DMS153 (cell line): ENCODE measurements at places on chromosomes 12 and 14.

DNA sequence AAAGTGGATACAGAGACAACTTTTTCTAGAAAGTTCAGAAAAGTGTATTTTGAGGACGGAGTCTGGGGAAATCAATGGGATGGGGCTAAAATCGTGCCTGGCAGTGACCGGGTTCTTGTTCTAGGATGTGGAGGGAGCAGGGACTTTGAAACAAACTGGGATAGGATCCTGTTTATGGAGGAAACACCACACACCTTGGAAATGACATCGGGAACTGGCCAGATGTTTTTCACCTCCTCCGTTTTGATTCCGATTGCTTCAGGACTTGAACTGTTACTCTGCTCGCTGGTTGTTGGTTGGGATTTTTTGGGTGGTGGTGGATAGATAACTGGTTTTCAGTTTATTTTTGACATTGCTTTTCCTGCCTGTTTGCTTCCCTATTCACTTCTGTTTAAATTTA, 506 bp downstream of the EMP1 start:
- no peak for DNase-seq

DNA sequence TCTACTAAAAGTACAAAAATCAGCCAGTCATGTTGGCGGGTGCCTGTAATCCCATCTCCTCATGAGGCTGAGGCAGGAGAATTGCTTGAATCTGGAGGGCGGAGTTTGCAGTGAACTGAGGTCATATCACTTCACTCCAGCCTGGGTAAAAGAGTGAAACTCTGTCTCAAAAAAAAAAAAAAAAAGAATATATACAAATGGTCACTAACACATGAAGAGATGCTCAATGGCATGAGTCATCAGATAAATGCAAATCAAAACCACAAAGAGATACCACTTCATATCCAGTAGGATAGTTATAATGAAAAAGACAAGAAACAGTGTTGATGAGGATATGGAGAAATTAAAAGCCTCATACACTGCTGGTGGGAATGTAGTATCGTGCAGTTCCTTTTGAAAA, 33.6 kb upstream of the METAP2 start:
- DNase-seq: no peak

DNA sequence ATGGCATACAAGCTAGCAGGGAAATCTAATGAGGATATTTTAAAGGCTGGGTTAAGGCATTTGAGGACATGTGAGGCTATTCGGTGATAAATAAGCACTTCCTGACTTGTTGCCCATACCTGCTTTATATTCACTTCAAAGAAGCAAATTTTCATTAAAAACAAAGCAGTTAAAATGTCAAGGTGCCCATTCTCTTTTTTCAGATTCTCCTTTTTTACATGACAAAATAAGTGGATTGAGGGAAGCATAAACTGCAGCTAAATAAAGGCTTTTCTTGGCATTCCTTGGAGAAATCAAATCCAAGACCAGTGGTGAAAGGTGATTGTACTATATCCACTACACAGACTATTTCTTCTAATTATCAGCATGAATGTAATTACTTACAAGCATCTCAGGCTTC, 166.9 kb downstream of the PTCSC3 start:
- no peak for DNase-seq

- DNase-seq: no peak
Measured at GRCh38 chr14:100885196-100885595, 18.3 kb downstream of the RTL1 start.

DNA sequence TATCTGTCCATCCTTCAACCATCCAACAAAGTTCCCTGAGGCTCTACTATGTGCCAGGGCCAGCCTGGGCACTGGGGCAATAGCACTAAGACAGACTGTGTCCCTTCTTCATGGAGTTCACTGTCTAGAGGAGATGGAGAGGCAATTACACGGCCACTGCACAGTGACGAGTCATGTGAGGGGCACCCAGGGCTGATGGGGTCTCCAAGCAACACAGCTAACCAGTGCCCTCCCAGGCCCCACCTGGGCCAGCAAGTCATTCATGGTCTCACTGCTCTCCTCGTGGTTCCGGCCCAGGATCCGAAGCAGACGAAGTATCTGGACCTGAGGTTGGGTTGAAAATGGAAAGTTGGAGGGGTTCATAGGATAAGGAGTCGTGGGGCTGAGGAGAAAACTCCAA, 2.7 kb downstream of the AP1G2 start:
- no peak for DNase-seq

- DNase-seq: no peak
Measured at GRCh38 chr12:107736914-107737313, 24.0 kb downstream of the PRDM4 start.

- DNase-seq: no peak
Measured at GRCh38 chr14:99347561-99347960, 75.6 kb upstream of the BCL11B start.

- DNase-seq: no peak
Measured at GRCh38 chr14:23128969-23129758, 10.1 kb upstream of the CEBPE start.

GRCh38 chr12:100554608-100555077, 18.8 kb upstream of the GAS2L3 start:
- peak; percentile 12 for DNase-seq

DNA sequence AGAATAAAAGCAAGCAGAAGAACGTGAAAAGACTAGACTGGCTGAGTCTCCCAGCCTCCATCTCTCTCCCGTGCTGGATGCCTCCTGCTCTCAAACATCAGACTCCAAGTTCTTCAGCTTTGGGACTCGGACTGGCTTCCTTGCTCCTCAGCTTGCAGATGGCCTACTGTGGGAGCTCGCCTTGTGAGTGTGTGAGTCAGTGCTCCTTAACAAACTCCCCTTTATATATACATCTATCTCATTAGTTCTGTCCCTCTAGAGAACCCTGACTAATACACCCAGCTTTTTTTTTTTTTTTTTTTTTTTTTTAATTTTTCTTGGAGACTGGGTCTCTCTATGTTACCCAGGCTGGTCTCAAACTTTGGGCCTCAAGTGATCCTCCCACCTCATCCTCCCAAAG, 46.9 kb downstream of the ACTN1 start:
- no peak for DNase-seq

DNA sequence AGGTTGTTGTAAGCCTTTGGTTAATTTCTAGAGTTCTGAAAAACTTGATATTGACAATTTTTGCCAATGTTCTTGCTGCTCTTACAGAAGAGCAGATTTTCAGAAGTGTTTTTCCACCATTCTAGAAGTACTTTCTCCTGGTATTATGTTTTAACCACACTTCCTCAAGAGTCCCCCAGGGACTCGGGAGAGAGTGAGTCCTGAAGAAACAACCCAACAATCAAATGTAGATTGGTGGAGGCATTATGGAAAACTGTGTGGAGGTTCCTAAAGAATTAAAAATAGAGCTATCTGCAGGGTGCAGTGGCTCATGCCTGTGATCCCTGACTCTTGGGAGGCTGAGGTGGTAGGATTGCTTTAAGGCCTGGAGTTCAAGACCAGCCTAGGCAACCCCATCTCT, 26.7 kb downstream of the OR10P1 start:
- no peak for DNase-seq

GRCh38 chr12:3697311-3697870, 55.5 kb downstream of the CRACR2A start:
- DNase-seq: no peak

DNA sequence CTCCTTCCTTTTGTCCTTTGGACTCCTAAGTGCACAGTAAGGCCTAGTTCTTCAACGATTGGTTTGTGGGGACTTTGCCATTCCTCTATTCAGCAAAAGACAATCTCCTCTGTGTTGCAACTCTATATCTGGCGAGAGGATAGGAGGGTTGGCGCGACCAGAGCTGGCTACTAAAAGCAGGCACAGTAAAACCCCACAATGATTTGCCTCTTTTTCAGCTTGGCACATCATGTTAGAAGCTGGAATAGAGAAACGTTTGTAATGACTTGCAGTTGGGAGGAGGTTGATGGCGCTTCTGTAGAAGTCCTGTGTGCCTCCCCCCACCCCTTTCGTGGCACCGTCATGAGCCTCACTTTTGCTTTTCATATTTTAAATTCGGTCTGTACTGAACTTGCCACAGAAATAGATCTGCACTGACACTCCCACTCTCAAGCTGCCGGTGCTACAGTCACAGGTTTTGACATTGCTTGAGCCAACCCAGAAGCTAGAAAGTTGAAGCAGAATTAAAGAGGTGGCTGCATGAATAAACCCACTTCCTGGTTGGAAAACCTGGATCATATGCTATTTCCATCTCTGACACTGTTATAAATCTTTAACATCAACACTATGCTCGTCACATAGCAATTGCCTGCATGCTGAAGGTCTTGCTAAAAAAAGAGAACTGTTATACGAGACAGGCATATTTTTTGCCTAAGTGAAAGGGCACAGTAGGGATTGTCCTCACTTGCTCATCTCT, 315.3 kb upstream of the PRICKLE1 start:
- no peak for DNase-seq

DNA sequence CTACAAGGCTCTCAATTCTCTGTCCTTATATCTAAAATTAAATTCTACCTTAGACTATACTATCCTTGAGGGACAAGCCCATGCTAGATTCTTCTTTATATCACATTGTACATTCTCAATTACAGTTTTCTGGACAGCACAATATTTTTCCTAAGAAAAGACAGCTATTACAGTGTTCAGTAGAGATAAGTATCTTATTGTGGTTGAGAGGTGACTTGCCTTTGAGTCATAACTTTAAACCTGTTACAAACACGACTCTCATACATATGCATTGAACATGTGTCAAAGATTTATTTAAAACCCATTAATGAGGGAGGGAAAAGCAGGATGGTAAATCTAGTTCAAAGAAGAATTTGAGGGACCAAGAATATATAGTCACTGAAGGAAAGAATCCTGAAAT, 61.1 kb downstream of the TPH2 start:
- no peak for DNase-seq

- DNase-seq: no peak
Measured at GRCh38 chr12:80954857-80955520, 17.3 kb upstream of the LIN7A start.

GRCh38 chr12:95762123-95762785, 28.3 kb downstream of the NTN4 start:
- no peak for DNase-seq

GRCh38 chr14:106691601-106692291, 1165.4 kb downstream of the TMEM121 start:
- no peak for DNase-seq

DNA sequence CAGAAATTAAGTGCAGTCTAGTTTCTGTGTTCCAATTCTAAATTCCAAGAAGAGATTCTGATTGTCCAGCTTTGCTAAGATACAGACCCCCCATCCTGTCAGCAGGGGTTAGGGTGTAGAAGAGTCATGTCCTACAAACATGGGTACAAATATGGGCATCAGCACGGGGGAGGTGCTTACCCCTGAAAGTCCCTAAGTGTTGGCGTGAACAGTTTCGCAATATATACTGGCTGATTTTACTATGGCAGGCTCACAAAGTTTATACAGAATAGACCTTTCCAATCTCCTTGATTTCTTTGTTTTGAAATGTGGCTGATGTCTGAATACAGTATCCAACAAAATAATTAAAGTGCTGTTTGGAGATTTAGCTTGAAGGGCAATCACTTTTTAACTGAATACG, 71.6 kb upstream of the PPM1H start:
- DNase-seq: no peak

- DNase-seq: no peak
Measured at GRCh38 chr14:59827401-59827800, 43.2 kb downstream of the RTN1 start.

- no peak for DNase-seq
Measured at GRCh38 chr14:96368534-96368933, 5.2 kb downstream of the GSKIP start.

GRCh38 chr12:40335991-40336390, 111.2 kb downstream of the LRRK2 start:
- DNase-seq: no peak

DNA sequence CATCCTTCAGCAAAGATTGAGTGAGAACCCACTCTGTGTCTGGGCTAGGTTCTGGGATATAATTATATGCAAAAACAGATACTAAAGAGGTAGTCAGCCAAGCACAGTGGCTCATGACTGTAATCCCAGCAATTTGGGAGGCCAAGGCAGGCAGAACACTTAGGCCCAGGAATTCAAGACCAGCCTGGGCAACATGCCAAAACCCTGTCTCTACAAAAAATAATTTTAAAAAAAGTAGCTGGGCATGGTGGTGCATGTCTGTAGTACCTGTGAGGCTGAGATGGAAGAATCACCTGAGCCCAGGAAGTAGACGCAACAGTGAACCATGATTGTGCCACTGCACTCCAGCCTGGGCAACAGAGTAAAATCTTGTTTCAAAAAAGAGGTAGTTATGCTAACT, 237.5 kb upstream of the HMGA2 start:
- no peak for DNase-seq

- DNase-seq: no peak
Measured at GRCh38 chr12:41979574-41979973, 165.1 kb downstream of the GXYLT1 start.

DNA sequence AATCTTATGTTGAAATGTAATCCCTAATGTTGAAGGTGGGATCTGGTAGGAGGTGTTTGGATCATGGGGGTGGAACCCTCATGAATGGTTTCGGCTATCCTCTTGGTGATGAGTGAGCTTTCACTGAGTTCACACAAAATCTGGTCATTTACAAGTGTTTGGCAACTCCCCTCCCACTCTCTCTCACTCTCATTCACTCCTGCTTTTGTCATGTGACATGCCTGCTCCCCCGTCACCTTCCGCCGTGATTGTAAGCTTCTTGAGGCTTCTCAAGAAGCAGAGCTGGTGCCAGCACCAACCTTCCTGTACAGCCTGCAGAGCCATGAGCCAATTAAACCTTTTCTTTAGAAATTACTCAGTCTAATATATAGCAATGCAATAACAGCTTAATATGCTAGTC, 245.4 kb downstream of the BMP4 start:
- DNase-seq: no peak

DNA sequence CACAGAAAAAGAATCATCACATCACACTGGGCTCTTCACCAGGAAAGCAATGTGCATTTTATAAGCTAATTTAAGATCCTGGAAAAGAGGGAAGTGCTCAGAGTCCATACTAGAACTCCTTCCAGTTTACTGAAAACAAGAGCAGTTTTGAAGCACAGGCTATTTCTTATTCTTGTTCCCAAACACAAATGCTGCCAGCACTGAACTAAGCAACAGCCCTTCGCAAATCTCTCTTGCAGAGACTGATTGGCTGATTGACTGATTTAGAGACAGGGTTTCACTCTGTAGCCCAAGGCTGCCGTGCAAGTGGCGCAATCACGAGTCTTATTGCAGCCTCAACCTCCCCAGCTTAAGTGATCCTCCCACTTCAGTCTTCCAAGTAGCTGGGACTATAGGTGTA, 44.8 kb downstream of the BCL2L14 start:
- DNase-seq: no peak

DNA sequence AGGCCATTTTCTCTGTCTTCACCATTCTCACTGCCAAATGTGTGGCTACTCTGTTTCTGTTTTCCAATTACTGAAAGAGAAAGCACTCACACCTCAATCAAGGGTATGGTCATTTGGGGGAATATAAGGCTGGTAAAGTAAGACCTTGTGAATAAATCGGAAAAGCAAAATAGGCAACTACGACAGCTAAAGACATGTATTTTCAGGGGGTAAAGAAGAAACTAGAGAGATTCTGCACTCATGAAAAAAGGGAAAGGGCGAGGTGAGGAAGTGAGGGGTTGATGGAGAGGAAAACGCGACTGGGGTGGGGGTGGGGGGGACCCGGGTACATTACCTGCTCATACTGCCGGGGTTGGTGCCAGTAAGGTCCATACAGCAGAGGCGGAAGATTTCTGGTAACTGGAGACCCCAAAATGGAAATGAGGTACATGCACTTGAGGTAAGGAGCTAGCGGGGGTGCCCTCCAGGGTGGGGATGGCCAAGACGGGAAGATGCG, 19.3 kb downstream of the CHD8 start:
- DNase-seq: no peak
